ENCODE measurements at places on chromosomes 7 and 10. TPM values are rescaled to one million over a fixed set of nuclear protein-coding genes. Genes with fewer than 3 reads are reported as not detected.

DNA sequence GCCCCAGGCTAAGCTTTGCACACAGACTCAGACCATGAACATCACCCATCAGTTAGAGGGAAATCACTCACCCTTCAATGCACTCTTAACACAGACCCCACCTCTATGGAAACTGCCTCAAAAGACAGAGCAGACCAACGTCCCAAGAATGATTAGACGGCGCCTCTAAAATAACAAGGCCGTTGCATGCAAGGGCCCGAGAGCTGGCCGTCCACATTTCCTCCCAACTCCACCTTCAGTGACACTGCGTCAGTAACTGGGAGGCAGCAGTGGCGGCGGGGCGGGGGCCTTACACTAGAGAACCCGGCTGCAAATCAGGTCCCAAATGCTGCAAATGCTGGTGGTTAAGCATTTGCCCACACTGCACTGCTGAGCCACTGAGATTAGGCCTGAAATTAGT lies 115.0 kb downstream of the PTPRN2 start:
- no peak for DNase-seq

- no peak for DNase-seq
Measured at GRCh38 chr7:151244841-151245346, 3.6 kb downstream of the SMARCD3 start.

DNA sequence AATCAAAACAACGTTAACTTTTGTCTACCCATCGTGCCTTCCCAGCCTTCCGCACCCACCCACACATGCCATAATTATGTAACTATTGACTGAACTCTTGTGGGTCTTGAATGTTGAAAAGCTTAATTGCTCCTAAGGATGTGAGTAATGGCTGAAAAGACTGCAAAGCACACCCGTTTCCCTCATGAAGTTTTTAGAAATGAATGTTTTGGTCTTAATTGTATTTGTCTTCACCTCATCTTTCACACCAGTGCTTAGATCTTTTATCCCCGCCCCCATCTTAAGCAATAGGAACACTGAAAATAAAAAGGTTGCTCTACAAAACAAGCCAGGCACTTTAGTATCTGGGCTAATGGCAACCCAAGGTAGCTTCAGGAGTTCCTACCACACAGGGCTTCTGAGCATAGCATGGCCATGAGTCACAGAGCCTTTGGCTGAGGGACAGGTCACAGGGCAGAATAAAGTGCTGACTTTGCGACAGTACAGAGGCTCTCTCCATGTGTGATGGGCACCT lies 690.5 kb downstream of the PARD3 start:
- no peak for DNase-seq

TNKS2 gene
- polyA plus RNA-seq = 26.4 TPM

SPDYE11 gene
- polyA plus RNA-seq = not detected

All from B cell (primary cell).